ENCODE measurements at places on chromosomes 13 and 19. TPM values are rescaled to one million over a fixed set of nuclear protein-coding genes. Genes with fewer than 3 reads are reported as not detected.

Gene ZNF175
- 3.1 TPM for total RNA-seq

Gene RAB3A
- total RNA-seq: 0.67 TPM

Gene SMAD9
- 0.14 TPM for total RNA-seq

Gene ZNF792
- 1.4 TPM for total RNA-seq

Gene ZNF568
- total RNA-seq: 0.84 TPM

Gene SYDE1
- total RNA-seq: 20.2 TPM

Gene ICAM3
- total RNA-seq: 8.2 TPM
